Foreskin melanocyte (primary cell): ENCODE measurements at places on chromosomes 3 and 15.

DNA sequence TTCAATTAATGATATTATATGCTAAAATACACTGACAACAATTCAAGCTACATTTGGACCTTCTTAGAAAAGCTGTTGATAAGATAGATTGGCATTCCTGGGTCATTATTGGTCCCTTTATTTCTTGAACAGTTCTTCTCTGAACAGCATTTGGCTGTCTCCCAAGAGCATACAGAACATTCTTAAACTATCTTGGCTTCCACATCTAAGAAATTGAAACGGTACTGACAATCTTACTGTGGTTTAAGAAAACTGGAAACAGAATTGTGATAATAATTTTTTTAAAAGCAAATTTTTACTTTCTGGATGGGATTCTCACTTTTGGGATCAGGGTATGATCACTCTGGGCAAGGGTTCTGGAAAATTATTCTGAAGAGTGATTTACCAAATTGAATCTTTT is 161.7 kb upstream of the ZNF385D start:
- no peak for DNase-seq

- DNase-seq, result no peak
These were observed 5.8 kb upstream of the SAMMSON start for GRCh38 chr3:69993757-69994156.

GRCh38 chr3:102179326-102180177 is 255.3 kb upstream of the ZPLD1 start:
- DNase-seq, result no peak

DNA sequence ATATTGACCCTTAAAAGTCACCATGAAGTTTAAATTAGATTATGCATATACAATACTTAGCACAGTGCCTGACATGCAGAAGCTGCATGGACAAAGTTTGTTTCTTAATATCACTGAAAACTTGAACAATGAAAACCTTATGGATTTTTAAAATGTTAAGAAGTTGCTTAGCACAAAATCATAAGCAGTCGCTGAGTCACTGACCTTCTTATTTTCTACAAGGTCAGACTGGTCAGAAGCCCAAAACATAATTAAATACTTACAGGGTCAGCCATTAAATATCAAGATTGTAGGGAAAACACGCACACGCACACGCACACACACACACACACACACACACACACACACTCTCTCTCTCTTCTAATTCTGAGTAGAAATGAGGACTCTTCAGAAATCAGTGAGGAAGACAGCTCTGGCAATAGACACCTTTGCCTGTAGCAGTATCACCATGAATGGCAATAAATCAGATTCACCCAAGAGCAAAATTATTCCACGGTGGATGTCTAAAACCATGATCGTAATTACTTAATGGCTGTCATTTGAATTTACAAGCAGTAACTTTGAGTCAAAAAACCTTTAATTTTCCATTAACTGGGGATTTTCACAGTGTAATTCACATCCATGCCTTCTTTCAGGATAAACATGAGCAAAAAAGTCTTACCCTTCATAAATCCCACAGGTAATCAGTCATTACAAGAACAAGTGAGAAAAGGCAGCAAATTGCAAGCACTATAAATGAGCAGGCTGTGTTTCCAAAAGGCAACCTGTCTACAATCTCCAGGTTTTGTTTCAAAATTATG is 147.5 kb downstream of the OSBPL10 start:
- no peak for DNase-seq

DNA sequence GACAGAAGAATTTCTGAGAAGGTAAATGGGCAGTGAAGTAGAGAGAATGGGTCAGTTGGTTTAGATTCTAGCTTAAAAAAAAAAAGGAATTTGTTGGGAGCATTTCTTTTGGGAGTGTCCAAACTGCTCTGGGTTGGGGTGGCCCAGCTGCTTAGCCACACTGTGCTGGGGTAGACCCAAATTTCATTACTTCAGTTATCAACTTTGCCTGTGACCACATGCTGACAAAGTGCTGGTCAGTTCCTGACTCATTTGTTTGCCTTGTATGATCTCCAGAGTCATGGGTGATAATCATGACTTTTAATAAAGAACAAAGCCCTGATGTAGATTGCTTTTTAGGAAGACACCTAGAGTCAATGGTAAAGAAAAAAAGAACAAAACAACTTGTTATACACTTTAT is 121.5 kb upstream of the FGF7 start:
- no peak for DNase-seq
